ENCODE measurements at places on chromosomes 3 and 15.

- DNase-seq = no peak
Observed at GRCh38 chr15:61243983-61244593, 15.0 kb upstream of the RORA start.

DNA sequence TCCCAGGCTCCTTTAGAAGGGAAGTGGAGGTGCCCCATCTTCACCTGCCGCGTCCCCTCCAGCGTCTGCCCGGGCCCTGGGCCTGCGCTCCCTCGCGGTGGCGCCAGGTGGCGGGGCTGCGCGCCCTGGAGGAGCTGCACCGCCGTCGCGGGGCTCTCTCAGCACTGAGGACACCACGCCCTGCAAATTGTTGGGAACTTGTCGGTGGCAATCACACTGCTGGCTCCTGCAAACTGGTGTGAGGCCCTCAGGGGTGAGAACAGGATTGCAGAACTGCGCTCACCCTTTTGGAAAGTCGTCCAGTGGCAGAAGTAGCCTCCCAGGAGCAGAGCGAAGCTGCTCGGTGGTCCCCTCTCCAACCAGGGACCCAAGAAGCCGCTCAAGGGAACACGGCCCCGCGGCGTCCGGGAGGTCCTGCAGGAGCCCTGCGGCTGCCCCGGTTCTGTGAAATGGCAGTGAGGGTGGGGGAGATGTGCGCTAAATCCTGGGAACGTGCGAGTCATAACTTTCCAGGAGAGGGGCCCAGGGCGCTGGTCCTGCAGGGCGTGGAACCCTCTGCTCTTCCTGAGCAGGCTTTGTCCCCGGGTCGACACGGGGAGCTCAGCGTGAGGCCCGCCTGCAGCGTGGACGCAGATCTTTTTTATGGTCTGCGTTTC, 995 bp upstream of the LRRK1 start:
- peak; percentile 55 for DNase-seq

DNA sequence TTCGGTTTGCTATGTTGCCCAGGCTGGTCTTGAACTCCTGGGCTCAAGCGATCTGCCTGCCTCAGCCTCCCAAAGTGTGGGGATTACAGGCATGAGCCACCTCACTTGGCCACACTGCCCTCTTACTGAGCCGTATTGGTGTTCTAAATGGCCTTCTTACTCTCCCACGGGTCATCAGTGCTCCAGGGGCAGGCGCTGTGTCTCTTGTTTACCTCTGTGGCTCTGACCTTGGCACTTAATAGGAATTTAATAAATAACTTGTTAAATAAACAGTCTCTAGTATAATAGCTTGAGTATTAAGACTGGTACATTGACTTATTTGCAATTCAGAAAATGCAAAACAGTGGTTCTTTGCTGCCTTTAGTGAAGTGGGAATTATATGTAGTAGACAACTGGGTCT, 13.7 kb downstream of the FLNB start:
- no peak for DNase-seq

DNA sequence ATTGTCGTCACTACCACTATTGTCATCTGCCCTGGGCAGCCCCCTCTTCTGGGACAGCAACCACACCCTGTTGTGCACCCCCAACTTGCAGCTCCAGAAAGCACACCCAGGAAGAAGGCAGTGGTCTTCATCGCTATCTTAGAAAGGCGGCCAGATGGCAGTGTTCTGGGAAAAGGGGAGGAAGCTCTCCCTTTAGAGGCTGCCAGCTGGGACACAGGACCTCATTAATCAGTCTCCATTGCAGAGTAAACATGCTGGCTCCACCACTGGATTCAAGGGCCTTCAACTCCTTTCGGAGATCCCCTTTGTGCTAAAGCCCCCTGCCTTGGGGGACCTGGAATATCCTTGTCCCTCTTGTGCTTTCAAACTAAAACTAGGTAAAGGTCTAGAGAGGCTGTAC, 199.3 kb upstream of the LINGO1 start:
- no peak for DNase-seq

DNA sequence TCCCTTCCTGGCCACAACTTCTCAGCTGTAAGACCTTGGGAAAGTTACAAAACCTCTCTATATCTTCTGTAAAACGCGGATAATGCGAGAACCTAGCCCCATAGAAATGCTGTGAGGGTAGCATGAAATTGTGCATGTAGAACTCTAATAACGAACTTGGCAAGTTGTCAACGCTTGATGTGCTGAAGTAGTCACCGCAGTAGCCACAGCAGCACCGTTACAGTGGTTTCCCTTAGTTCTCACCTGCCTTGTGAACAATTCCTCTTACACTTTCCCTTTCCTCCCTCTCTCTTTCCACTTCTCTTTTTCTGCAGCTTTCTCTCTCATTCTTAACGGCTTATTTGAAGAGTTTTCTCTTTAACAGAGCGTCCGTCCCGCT, 447 bp upstream of the SHQ1 start:
- DNase-seq = no peak

GRCh38 chr3:124576565-124577493, 153.4 kb upstream of the UMPS start:
- DNase-seq = no peak

DNA sequence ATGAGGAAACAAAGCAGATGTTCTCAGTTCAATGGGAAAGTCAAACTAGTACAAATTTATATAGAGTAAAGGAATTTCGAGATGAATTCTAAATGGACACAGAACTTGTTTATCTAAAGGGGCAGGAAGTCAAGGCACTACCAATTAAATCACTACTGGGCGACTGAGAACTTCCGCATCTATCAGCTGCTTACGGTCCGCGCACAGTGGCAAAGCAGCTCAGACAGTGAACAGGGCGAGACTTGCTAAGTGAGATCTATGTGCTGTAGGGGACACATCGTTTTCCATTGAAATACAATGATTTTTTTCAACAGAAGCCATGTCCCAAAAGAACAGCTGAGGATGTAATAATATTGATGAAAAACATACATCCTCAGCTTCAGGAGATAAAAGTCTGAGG, 105.0 kb downstream of the CHRNA7 start:
- no peak for DNase-seq

GRCh38 chr15:49023354-49023753, 22.9 kb downstream of the SECISBP2L start:
- DNase-seq = no peak

DNA sequence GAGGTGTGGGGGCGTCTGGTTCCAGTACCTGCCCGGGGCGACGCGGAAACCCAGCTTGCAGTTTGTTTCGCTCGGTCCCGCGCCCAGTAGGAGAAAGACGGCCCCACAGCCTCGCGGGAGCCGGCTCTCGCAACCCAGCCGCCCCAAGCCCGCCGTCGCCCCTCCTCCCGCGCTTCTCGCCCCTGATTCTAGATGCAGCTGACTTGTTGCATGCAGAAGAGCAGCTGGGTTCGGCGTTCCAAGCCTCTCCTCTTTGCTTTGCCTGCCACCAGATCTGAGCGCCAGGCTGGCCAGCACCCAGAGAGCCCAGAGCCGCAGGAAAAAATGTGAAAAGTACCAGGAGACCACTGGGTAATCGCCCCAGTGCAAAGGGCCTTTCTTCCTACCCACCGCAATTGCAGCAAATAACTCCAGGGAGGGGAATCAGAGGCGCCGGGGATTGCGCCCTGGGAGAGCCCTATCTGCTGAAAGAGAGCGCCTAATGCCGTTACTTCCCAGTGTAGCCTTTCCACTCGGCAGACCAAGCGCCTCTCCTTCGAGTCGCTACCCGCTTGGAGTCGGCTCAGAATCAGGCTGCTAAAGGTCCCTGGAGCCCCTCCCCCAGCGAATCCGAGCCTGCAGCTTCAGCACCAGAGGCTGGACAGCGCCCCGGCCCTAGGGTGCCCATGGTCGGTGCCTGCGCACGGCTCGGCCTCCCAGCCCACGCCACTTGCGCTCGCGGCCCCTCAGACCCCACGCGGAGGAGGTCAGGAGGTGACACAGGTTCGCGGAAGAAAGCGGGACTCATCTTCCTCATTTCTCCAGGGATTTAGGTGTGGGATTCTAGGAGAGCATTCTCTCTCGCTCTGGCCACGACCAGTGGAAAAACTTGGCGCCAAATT, 15.7 kb upstream of the AEN start:
- DNase-seq = no peak

GRCh38 chr3:187130346-187131066, 8.8 kb downstream of the RPL39L start:
- no peak for DNase-seq

GRCh38 chr15:33226559-33227181, 32.2 kb upstream of the FMN1 start:
- DNase-seq = no peak

DNA sequence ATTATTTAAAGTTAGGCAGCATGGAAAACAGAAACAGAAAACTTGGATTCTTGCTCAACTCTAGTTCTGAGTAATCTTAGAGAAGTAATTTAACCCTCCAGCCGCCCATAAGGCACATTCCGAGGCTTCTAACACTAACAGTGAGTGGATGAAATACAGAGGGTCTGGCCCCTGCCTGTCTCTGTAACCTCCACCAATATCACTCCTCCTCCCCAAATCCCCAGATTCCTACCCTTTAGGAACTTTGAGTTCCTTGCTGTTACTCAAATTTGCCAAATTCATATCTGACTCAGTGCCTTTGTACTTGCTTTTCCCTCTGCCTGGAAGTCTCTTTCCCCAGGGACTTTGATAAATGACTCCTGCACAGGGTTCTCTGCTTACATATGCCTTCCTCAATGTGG, 112.5 kb upstream of the TGFBR2 start:
- no peak for DNase-seq

GRCh38 chr3:179321668-179322285, 1.1 kb upstream of the ZNF639 start:
- DNase-seq = peak; percentile 43

DNA sequence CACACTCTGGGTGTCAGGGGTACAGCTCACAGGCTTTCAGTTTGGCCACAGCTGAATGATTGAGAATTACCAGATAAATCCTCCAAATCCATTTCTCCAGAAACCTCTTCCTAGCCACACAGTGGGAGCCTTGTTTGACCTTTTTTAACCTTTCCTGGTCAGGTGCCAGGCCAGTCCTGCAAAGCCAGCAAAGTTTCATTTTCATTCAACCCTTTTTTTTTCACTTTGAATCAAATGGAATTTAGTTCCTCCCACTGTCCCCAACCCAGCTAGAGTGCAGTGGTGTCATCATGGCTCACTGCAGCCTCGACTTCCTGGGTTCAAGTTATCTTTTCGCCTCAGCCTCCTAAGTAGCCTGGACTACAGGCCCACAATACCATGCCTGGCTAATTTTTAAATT, 67.8 kb downstream of the NSUN3 start:
- no peak for DNase-seq

GRCh38 chr3:30526031-30526430, 80.4 kb upstream of the TGFBR2 start:
- no peak for DNase-seq

- DNase-seq = no peak
Observed at GRCh38 chr3:99839613-99840012, 22.0 kb downstream of the CMSS1 start.

- no peak for DNase-seq
Observed at GRCh38 chr3:46990573-46991374, 11.3 kb downstream of the NBEAL2 start.

DNA sequence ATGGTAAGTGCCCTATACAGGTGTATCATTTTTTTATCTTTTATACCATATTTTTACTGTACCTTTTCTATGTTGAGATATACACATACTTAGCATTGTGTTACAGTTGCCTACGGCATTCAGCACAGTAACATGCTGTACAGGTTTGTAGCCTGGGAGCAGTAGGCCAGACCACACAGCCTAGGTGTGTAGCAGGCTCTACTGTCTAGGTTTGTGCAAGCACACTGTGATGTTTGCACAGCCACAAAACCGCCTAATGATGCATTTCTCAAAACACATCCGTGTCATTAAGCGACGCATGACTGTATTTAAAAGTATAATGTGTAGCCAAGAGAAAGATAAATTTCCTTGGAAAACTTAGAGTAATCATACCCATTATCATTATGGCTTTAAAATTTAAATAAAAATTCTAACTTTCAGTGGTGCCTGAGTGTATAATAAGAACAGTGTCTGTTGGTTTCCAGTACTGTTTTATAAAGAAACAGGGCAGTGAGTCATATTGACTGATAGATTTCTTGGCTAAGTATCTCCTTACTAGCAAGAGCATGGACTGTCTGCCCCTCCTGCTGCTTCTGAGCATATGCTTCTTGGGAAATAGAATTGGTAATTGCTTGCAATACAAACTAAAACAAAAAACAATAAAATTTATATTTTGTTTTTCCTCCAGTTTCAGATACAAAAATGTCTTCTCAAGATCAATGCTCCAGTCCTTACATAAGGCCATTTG, 18.3 kb downstream of the CALML4 start:
- DNase-seq = no peak

DNA sequence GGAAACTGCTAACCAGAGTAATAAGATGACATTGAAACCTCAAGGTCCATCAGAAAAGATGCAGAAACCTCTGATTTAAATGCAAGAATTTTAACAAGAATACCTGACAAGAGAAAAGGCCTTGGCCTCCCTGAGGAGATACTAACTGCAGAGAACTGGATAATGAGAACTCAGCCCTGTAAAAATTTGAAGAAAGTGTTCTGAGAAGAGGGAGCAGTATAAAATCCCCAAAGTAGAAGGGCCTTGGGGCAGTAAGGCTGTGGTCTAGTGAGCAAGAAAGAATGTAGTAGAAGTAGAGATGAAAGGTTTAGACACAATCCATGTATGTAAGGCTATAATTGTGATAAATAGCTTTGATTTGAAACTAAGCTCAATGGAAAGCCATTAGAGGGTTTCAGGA, 394.1 kb downstream of the ZBBX start:
- no peak for DNase-seq

DNA sequence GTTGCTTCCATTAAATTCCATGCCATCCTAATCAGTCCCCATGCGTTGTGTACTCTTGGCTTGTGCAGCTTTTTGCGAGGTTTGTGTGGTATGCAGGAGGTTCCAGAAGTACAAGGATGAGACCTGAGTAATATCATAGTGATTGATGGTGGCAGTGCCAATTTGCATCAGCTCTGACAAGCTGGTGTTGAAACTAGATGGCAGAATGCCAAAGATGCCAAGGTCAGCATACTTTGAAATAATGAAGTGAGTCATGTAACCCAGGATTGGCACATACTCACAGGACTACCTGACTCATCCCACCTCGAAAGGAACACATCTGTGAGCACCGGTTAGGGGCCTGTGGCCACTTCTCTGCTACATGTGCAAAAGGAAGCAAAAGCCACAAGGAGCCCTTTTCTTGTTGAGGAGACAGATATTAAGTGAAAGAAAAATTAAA, 14.3 kb downstream of the KAT2B start:
- peak; percentile 95 for DNase-seq

DNA sequence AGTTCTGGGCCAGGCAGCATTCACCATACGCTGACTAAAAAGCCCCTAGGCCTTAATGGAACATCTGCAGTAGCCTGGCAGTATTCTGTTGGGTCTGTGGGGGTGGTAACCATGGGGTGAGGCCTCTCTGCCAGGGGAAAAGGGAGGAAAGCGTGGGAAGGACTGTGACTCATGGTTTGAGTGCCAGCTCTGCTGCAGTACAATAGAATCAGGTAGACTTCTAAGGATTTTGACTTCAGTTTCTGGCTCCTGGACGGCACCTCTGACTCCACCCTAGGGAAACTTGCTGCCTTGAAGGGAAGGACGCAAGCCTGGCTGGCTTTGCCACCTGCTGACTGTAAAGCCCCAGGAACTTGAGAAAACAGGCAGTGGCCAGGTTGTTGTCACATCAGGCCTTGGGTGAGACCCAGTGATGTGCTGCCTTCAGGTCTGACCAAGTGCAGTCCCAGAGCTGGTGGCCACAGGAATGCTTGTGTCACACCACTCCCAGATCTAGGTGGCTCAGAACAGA, 148.6 kb downstream of the SUCNR1 start:
- DNase-seq = no peak

All from Panc1 (cell line).